ENCODE measurements at places on chromosomes 16 and 17.
A peak's percentile ranks its signal among the peaks of the same experiment; 100 is the strongest.

- no peak for DNase-seq
These were observed 397.3 kb downstream of the SHISA9 start for GRCh38 chr16:13298666-13299065.

- DNase-seq, result no peak
These were observed 247.0 kb upstream of the MAF start for GRCh38 chr16:79847569-79847968.

- no peak for DNase-seq
These were observed 11.8 kb downstream of the NLRC5 start for GRCh38 chr16:57001026-57001679.

DNA sequence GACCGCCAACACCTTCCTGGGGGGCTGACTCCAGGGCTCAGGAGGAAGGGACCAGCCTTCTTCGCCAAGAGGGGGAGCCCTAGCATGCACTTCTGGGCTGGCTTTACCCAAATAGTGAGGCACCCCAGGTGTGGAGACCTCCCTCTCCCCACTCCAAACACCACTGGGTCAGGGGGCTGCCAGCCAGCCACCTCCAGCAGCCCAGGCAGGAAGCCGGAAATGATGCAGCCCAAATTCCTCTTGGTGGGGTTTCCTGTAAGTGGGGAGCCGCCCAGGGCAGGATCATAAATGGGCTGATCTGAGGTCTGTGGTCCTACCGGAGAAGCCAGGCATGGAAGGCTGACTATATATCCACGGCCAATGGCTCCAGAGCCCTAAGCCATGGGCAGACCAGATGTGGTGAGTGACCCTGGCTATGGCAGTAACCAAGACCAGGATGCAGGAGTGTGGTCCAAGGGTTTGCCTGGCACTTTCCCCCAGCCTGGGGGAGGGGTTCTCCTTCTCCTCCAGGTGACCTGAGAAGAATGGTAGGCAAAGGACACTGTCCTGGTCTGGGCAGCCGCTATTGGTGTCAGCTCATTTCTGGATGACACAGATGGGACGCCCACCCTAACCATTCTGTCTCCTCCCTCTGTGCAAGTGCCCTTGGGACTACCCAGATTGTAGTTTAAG, 4.2 kb downstream of the GIT1 start:
- peak; percentile 12 for DNase-seq

- DNase-seq, result no peak
These were observed 17.8 kb downstream of the CLUH start for GRCh38 chr17:2693561-2694380.

DNA sequence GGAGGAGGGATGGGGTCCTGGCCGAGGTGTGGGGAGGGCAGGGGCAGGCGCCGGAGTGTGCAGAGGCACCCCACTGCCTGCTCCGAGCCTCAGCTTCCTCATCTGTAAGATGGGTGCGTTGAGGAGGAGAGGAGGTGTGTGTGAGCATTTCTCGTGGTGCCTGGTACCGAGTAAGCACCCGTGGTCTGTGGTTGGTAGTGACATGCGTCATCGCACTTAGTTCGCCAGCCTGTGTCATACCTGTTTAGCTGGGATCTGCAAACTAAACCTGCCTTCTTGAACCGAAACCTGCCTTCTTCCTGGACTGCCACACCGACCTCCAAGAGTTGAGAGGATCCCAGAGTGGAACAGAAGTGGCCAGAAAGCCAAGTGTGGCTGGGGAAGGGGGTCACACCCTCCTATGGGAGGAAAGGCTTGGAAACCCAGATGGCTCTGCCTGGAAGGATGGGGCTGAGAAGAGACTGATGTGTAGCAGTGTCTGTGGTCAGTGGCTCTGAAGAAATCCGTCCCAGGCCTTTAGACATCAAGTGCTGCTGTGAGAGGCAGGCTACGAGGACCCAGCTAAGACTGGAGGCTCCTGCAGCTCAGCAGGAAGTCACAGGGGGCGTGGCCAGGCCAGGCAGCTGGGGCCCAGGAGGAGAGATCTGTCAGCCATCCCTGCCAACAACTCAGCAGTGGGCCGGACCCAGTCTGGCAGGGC, 162.6 kb upstream of the PLCG2 start:
- DNase-seq, result peak; percentile 76

- no peak for DNase-seq
These were observed 30.6 kb downstream of the CLUH start for GRCh38 chr17:2680961-2681360.

- no peak for DNase-seq
These were observed 802 bp upstream of the ATXN2L start for GRCh38 chr16:28821874-28822519.

DNA sequence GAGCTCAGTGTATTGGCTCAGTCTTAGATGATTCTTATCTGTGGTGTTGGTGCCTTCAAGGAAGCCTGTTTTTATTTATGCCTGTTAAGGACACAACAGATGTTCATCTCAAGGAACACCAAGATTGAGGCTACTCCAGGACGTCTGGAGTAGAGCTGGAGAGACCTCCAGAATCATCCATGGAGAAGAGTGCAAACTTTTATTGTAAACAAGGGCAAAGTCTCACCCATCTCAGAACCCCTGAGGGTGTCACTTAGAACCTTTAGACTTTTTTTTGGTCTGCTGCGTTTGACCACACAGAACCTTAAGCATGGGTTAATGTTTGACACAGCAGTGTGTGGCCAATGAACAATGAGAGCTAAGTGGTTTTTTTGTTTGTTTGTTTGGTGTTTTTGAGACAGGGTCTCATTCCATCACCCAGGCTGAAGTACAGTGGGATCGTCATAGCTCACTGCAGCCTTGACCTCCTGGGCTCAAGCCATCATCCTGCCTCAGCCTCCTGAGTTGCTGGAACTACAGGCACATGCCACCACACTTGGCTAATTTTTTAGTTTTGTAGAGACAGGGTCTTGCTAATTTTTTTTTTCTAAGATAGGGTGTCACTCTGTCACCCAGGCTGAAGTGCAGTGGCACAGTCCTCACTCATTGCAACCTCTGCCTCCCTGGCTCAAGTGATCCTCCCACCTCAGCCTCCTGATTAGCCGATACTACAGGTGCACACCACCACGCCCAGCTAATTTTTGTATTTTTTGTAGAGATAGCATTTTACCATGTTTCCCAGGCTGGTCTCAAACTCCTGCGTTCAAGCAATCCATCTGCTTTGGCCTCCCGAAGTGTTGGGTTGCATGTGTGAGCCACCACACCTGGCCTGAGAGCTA, 16.3 kb downstream of the SLC47A1 start:
- no peak for DNase-seq

DNA sequence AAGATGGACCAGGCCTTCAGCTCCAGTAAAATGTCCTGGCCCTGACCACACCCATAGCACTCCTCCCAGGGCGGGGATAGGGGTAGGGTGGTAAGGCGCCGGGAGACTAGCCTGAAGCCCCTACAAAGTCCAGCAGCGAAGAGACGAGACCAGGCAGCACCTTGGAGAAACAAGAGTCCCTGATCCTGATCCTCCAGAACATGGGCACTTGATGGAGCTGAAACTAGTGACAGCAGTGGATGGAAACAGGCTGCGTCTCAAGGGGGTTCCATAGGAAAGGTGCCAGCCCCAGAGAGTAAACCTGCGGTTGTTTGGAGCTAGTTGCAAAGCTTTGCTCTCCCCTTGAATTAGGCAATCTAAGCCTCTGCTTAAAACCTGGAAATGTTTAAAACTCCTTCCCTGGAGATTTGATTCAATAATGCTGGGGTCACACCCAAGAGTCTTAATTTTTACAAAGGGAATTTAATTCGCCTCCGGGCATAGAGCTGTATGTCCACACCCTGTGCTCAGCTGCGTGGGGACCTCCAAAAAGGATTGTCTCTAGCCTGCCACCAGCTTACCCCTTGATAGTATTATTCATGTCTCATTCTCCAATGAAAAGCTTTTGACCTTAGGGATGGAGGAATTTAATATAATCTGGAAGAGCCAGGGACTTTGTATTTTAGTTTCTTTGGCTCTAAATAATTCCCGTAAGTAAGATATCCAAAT, 258.6 kb downstream of the PMP22 start:
- DNase-seq, result no peak

DNA sequence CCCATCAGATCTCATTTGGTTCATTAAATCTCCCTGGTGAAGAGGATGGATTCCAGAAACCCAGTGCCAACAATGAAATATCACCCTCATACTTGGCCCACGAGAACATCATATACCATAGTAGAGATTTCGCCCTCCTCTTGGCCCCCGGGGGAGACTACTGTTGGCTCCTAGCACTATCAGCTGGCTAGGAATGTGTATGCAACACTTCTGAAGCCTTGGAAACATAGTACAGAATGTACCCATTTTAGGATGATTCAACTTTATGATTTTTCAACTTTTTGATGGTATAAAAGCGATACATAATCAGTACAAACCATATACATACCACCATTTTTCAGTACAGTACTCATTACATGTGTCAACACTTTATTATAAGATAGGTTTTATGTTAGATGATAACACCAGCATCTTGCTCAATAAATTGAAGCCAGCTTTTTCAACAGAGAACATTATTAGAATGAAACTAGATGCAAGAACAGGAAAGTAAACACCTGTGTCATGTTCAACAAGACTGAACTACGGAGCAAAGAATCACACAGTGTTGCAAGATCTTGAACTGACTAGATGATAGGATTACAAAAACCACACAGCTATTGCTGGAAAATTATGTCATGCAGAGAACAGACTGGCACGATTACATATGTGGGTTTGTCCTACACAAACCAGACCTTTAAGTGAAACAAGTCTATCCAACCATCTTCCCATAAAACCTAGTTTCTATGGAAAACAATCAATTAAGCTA, 17.2 kb downstream of the RSL1D1 start:
- peak; percentile 3 for DNase-seq

GRCh38 chr17:8326511-8327302, 12.9 kb upstream of the ODF4 start:
- DNase-seq, result peak; percentile 2

DNA sequence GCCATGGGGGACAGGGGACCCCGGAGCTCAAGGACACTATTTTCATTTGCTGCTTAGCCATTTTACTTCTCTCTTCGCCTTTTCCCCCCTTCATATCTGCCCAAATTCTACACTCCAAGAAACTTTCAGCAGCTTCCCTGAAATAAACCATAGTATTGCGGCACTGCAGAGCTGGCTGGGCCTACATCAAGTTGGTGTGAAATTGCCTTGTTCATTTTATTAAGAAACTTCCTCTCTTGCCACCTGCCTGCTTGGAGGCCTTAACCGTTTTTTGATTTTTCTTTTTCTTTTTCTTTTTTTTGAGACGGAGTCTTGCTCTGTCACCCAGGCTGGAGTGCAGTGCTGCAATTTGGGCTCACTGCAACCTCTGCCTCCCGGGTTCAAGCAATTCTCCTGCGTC, 7.4 kb upstream of the CPNE2 start:
- peak; percentile 39 for DNase-seq

DNA sequence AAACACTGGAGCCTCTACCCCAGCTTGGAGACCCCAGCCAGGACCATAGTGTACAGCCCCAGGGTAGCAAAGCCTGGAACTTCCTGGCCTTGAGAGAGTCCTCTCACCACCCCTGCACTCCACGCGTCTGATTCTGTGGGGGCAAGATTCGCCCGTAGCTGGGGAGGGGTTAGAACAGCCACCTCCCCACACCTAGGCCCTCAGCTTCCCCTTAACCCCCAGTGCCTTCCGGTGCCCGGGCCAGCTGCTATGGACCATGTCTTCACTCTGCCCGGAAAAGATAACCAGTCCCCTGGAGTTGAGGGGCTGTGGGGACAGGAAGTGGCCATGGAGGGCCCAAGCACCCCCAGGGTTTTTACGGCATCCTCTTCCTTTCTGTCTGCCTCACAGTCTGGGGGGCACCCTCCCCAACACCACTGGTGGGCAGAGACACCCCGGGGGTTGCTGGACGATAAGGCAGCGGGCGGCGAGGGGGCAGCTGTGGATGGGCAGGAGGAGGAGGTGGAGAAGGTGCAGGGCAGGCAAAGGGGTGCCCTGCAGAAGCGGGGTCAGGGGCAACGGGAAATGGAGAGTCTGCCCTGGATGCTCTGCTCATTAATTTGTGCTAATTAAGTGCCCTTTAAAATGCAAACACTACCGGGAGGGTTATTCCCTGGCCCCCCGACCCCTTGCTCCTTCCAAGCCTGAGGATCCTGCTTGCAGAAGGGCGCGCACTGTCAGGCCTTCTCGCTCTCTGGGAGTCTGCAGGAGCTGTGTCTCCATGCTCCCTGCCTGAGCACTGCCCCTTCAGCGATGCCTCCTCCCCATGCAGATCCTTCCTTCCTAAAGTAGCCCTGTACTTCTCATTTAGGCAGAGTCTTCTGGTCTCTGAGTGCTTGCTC, 2.4 kb downstream of the PRSS27 start:
- DNase-seq, result no peak

- no peak for DNase-seq
These were observed 39.7 kb downstream of the RPTOR start for GRCh38 chr17:80584176-80584905.

- no peak for DNase-seq
These were observed 195.2 kb upstream of the KIF2B start for GRCh38 chr17:53627511-53627910.

- no peak for DNase-seq
These were observed 2.1 kb downstream of the SOX9 start for GRCh38 chr17:72122765-72123529.

- no peak for DNase-seq
These were observed 18.8 kb downstream of the CLUH start for GRCh38 chr17:2692781-2693135.

- no peak for DNase-seq
These were observed 13.2 kb downstream of the NLK start for GRCh38 chr17:28055546-28056275.

DNA sequence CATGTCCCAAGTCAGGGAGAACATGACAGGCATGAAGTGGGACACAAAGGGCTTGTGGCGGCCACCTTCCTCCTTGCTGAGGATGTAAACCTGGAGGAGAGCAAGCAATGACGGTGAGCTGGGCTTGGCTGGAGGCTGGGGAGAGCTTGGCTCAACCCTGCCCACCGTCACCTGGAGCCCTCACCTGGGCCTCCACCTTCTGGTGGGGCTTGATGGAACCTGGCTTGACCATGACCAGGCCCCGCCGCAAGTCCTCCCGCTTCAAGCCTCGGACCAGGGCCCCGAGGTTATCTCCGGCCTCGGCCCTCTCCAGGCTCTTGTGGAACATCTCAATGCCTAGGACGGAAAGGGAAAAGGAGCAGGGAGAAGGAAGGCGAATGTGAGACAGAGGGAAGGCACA, 2.4 kb downstream of the TUFM start:
- DNase-seq, result no peak

DNA sequence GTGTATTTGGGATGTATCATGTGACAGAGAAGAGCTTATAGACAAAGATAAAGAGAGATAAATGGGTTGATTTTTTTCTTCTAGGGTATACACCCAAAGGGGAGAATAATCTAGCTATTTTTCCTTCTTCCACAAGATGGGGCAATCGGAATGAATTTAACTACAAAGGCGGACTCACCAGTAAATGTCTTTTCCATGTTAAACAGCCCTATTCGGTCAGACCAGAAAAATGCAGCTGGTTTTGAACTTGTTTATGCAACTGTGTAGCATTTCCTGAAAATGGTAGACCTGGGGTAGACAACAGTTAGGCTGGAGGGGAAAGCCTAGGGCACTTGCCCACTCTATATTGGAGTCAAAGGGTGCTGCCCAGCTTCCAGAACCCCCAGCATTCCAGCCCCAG, 477.1 kb downstream of the TOX3 start:
- DNase-seq, result no peak

All from Kasumi-1 (cell line).